ENCODE measurements at places on chromosomes 7 and 10.

DNA sequence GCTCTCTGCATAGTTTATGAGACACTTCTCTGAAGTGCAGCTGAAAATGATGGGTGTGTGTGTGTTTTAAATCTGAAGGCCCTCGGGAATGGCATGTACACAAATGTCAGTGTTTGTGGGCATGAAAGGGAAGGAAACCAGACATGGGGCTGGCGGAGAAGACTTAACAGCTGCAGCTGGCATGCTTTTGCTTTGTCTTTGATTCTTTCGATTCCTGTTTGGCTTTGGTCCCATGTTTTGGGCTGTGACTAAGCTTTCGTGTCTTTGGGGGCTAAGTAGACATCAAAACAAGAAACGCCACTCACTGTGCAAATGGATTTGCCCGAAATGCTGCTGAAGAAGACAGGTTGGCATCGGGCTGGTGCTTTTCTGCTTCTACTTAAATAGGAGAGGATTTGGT, 179.3 kb downstream of the PFKFB3 start:
- DNase-seq: no peak

GRCh38 chr10:121081306-121081705, 230.1 kb downstream of the WDR11 start:
- DNase-seq: no peak

DNA sequence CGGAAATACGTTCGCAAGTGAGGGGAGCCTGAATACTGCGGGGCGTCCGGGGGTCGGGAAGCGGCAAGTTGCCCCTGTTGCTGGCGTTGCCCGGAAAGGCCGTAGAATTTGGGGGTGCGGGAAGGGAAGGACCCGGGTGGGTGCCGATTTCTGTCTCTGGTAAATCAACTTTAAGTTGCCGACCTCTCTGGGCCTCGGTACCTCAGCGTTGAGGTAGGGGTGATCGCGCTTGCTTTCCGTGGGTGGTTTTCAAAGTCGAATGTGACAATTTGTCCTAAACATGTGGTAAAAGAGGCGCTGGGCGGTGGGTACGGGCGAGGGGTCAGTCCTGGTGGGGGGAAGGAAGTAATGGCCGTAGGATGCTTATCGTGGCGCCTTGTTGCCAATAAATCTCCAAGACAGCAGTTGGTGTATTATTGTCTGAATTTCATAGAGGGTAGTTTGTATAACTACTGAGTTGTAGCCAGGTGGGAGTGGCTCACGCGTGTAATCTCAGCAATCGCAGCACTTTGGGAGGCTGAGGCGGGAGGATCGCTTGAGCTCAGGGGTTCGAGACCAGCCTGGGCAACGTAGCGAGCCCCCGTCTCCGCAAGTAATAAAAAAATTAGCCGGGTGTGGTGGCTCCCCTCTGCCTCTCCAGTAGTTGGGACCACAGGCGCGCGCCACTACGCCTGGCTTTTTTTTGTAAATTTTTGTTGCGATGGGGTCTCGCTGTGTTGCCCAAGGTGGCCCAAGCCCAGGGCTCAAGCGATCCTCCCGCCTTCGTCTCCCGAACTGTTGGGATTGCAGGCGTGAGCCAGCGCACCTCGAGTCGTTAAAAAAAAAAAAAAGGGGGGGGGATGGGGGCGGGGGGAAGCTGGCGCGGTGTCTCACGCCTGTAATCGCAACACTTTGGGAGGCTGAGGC, 644 bp downstream of the BUD23 start:
- no peak for DNase-seq

GRCh38 chr7:127650847-127651555, 993 bp upstream of the SND1 start:
- no peak for DNase-seq

DNA sequence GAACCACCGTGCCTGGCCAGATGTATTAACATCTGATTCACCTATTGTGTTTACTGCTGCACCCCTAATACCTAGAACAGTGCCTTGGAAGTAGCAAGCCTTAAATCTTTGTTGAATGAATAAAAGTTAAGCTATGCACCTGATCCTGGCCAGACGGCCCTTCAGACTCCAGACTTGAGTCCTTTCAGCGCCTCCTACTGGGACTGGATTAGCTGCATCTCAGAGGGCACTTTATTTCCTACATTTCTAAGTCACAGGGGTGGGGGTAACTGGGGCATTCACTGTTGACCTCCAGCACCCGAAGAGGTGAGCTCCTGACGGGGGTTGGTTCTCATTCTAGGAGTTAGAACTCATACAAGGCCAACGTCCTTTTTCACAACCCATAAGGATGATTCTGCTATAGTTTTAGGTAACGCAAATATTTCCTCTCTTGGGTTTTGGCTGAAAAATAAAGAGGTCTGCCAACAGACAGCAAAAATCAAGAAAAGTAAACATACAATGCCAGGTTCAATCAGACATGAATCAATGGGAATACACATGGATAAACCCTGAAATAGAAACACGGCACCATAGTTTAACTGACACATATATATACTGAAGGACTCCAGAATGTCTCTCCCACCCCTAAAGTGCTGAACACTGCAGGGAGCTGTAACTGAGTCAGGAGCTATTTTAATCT, 48.0 kb upstream of the DLG5 start:
- peak; percentile 38 for DNase-seq

GRCh38 chr7:41255716-41256115, 447.2 kb downstream of the INHBA start:
- DNase-seq: no peak

GRCh38 chr7:47258798-47259197, 323.1 kb downstream of the TNS3 start:
- no peak for DNase-seq

- no peak for DNase-seq
Observed at GRCh38 chr10:30742471-30742870, 112.9 kb upstream of the LYZL2 start.

DNA sequence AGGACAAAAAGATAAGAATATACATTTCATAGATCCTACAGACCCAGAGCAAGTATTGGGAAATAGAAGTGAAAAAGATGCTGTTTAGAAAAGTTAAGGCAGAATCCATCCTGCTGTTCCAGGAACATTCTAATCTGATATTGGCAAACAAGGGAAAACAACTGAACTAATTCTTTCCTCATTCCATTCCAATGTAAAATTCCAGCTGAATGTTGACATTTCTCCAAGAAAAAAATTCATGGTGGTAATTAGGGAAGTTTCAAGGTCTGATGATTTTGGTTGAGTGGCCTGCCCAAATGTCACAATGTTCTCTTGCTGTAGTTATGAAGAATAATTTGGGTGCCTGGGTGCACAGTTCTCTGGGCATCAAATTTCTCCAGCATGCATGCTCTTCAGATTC, 15.2 kb downstream of the PIP start:
- DNase-seq: no peak

GRCh38 chr10:87058171-87058570, 36.5 kb downstream of the GLUD1 start:
- no peak for DNase-seq

DNA sequence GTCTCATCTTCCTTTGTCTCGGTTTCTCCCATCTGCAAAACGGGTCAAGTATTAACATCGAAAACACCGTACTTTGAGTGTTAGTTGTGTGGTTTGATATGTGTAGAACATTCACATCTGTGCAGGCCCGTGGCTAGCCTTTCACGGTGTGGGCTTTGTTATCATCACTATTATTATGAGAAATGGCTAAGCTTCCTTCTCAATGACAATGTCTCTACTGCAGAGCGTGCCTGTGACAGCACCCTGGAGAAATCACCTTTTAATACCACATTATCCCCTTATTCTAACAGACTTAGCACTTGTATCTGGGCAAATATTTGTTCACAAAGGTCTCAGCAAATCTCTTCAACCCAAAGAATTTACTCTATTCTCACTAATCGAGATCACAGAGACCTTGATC, 55.8 kb downstream of the FAM171A1 start:
- DNase-seq: no peak

DNA sequence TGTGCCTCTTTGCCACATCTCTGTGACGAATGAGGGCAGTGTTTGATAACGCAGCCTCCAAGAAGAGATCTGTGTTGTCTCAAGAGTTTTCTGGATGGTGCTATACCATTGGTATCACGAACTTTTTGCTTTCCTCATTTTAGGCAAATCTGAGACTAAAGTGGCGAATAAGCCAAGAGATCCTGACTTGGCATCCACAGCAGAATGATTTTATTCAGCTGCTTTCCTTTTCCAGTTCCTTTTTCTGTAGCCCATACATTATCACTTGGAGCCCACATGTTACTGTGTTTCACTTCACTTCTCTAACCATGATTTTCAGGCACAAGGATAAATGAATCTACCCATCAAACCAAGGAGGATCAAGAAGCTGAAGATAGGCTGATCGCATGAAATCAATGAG, 177.9 kb upstream of the PTN start:
- no peak for DNase-seq

- no peak for DNase-seq
Observed at GRCh38 chr10:6748981-6749635, 169.0 kb upstream of the PRKCQ start.

DNA sequence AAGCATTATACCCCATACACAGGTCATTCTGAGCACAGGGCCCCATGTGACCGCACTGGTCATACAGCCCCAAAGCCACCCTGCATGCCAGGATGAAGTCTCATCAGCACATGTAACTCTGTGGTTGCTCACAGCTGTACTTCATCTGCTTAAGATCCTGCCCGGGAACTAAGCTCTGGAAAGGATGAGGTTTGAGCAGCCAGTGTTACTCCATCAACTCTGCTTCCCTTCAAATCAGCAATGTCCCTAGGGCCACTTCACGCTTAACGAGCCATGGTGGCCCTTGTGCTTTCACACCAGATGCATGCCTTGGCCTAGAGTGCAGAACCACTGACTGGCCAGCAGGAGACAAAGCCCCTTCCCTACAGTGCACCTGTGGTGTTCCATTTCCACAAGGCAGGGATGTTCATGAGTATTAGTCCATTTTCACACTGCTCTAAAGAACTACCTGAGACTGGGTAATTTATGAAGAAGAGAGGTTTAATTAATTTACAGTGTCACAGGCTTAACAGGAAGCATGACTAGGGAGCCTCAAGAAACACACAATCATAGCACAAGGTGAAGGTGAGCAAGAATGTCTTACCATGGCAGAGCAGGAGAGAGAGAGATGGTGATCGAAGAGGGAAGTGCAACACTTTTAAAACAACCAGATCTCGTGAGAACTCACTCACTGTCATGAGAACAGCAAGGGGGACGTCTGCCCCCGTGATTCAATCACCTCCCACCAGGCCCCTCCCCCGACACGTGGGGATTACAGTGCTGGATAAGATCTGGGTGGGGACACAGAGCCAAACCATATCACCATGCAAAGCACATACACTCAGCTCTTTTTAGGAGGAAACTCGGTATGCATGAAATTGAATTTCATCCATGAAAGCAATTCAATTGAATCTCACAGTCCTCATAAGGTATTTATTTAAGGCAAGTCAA, 149.0 kb upstream of the CDCA7L start:
- no peak for DNase-seq

DNA sequence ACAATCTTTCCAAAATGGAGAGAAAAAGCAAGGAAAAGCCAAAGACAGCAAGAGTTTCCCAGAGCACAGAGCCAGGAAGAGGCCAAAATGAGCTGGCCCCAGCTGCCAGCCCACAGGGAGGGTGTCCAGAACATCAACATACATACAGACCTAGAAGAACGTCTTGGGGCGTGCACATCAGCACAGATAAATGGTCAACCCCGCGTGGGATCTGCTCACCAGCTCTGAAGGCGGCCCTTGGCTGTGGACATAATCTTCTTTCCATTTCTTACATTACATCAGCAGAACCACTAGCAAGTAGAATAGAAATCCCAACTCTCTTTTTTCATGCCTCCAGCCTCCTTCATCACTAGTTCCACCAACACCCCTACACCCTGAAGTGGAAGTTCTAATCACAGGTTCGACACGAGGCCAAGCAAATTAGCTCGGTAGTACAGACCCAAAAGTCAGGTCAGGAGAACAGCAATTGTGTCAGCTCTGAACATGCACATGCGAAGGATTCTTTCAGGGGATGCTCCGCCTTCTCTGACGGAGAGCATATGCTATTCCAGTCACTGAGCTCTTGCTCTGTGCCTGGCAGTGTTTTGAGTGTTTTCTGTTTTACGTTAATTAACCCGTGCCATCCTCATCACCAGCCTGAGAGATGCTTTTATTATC, 16.4 kb downstream of the SH3PXD2A start:
- DNase-seq: no peak

DNA sequence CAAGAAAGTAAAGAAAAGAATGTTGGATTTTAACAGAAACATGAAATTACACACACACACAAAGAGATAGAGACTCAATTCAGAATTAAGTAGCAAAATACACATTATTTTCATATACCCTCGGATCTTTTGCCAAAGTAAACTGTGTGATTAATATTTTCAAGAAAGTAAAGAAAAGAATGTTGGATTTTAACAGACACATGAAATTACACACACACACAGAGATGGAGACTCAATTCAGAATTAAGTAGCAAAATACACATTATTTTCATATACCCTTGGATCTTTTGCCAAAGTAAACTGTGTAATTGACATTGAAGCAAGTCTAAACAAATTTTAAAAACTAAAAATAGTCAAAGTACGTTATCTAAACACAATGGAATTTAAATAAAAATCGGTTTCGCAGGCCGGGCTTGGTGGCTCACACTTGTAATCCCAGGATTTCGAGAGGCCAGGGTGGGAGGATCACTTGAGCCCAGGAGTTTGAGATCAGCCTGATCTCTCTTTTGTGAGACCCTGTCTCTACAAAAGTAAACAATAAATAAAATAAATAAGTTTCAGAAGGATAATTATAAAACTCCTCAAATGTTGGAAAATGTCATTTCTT, 337.3 kb upstream of the MAGI2 start:
- no peak for DNase-seq

GRCh38 chr10:94407668-94408067, 5.3 kb downstream of the TBC1D12 start:
- DNase-seq: no peak

- no peak for DNase-seq
Observed at GRCh38 chr10:63388421-63389031, 77.3 kb downstream of the JMJD1C start.

DNA sequence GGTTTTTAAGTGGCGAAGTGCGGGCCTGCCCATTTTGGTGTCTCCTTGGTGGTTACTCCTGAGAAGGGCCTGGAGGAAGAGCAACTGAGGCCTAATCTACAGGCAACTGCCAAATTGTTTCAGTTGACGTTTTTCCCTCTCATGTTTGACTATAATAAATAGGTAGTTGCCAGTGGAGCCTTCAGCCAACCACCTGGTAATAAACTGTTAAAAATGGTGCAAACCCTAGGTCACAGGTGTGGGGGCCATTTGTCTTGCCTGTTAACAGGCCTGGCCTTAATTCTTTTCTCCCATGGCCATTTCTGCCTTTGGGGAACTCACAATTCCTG, 3.7 kb downstream of the IKZF1 start:
- DNase-seq: no peak

DNA sequence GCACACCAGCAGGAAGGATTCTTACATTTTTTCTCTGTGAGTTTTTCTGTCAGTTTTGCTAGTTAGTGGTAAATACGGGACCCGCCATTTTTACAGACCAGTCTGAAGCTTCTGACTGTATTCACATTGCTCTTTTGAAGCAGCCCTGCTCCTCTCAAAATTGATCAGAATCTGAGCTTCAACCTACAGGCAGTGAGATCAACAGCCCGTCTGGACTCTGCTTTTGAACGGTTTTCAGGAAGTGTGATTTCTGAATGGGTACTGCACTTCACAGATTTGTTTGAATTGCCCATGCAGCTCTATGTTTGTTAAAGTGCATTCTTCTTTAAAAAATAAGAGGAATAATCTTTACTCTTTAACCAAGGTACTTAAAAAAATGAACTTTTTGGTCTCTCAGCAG, 8.9 kb downstream of the PURB start:
- no peak for DNase-seq

- no peak for DNase-seq
Observed at GRCh38 chr10:34018129-34018528, 683.7 kb upstream of the NRP1 start.

GRCh38 chr7:67401492-67401891, 404.9 kb downstream of the TYW1 start:
- DNase-seq: no peak

Measured in fibroblast of the conjunctiva (primary cell).